ENCODE measurements at places on chromosomes 11 and 22.

DNA sequence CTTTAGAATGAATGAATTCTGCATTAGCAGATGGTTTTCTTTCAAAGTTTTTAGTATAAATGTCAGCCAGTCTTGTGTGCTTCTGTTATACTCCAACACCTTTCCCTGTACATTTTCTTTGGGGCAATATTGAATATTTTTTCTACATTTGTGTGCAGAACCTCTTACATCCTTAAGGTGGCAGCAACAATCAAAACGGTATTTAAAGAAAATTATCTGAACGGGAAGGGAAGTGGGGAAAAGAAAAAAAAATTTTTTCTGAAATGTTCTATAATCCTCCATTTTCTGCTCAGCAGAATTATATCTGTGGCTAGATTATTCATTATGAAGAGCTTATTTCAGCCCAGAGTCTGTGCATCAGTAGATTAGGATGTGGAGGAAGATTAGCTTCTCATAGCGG lies 347.3 kb upstream of the RAG2 start:
- no peak for DNase-seq

DNA sequence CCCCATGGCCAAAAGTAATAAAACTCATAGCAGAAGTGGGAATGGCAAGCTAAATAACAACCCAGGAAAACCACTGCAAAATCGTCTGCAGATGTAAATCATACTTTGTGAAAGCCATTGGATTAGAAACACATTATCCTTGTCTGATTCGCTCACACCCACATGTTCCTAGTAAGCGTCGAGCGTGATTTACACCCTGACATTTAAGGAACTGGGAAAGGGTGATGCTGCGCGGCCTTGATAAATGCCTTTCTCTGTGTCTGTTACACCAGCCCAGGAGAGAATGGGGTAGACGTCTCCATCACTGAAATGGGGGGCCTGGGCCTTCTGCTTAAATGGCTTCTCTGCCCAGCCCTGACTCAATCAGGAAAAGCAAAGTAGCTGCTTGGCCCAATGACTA lies 162.7 kb downstream of the NTM start:
- DNase-seq = no peak

DNA sequence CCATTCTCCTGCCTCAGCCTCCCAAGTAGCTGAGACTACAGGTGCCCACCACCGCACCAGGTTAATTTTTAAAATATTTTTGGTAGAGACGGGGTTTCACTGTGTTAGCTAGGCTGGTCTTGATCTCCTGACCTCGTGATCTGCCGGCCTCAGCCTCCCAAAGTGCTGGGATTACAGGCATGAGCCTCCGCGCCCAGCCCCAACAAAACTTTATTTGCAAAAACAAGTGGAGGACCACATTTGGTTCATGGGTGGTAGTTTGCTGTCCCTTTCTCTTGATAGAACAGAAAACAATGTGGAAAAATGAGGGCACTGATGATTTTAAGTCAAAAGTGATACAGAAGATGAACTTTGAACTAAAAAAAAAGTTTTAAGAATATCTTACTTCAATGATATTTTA lies 121.8 kb upstream of the SERPIND1 start:
- no peak for DNase-seq

- no peak for DNase-seq
These were observed 49.7 kb downstream of the ARRB1 start for GRCh38 chr11:75301601-75302345.

GRCh38 chr22:46397514-46397913 lies 62.0 kb downstream of the TRMU start:
- DNase-seq = no peak

DNA sequence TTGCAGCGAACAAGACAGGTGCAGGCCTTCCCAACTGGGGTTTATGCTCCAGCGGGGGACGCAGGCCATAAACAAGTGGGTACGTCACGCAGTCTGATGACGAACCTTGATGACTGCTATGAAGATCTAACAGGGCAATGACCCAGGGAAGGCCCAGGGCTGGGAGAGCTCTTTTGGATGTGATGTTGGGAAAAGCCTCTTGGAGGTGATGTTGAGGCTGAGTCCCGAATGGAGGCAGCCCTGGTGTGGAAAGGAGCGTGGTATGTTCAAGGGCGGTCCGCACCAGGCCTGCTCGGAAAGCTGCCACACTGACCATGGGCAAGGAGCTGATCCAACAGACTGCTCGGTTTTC lies 5.8 kb downstream of the FADS2 start:
- DNase-seq = no peak

GRCh38 chr22:28883917-28884746 lies 760 bp downstream of the ZNRF3 start:
- DNase-seq = peak; percentile 56

DNA sequence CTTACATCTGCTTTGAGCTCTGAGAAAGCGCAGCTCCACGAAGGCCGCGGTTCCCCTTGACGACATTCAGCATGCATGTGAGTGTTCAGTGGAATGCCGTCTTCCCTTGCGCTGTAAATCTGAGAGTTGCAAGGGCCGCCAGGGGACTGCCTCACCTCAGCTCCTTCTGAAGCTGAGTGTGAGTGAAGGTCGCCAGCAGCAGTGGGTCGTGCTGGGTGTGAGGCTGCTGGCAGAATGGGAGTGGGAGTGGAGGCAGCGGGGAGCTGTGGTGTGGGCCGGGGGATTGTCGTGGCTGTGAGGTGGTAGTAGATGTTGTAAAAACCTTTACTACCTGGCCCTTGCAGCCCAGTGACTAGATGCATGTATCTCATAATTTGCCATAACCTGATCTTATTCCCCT lies 65.2 kb downstream of the PPP6R2 start:
- DNase-seq = no peak

DNA sequence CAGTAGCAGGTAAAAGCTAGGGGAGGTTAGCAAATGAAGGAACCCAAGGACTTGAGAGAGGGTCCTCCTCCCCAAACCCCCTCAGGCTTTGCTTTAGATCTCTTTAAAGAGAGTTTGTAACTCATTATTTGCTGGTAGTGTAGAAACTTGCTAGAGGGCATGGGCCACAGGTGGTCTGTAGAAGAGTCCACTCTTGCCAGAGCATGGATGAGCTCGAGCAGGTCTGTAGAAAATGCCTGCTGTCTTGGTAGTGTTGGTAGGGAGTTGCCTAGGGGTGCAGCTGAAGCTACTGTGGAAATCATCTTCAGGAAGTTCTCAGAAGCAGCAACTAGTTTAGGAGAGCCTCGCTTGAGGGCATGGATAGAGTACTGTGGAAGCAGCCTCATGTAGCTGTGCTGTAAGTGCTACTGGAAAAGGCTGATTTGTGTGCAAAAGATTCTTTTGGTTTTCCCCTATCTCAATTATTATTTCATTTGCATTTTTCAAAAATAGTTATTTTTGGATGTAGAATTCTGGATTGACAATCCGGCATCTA lies 104.3 kb downstream of the TMEM135 start:
- DNase-seq = no peak

DNA sequence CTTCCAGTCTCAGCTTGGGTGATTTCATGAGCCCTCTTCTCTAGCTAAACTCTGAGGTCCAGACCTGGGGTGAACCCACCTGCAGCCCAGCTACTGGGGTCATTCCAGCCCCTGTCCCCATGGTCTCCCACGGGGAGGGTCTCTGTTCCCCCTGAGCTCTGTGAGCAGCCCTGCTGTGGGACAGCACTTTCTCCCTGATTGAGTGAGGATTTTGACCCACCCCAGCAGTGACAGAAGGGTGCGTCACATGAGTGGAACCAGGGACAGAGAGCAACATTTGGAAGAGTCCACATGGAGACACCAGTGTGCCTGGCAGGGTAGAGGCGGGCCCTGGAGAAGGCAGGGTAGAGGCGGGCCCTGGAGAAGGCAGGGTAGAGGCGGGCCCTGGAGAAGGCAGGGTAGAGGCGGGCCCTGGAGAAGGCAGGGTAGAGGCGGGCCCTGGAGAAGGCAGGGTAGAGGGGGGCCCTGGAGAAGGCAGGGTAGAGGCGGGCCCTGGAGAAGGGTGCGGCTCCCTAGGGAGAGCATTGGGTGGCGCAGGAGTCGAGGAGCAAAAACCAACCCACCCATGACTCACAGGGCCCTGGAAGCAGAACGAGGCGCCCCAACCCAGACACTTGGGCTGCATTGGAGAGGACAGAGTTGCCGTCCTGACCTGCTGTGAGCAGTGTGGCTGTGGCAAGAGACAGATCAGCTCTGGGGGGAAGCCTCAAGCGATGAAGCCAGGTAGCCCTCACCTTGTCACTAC lies 227.7 kb upstream of the B3GAT1 start:
- no peak for DNase-seq

DNA sequence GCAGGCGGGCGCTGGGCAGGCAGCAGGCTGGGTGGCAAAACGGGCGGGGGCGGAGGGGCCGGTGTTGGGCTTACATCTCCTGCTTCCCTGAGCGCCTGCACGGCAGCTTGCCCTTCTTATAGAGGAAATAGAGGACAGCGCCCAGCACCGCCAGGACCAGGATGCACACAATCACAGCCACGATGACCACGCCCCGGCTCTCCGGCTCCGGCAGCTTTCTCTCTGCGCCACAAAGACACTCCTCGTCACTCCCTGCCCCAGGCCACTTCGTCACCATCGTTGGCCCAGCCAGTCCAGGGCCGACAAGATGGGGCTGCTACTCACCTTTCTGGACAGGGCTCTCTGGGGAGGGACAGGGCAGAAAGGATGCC lies 6.3 kb downstream of the MCAM start:
- DNase-seq = no peak

GRCh38 chr22:23207729-23208393 lies 27.6 kb downstream of the BCR start:
- no peak for DNase-seq

DNA sequence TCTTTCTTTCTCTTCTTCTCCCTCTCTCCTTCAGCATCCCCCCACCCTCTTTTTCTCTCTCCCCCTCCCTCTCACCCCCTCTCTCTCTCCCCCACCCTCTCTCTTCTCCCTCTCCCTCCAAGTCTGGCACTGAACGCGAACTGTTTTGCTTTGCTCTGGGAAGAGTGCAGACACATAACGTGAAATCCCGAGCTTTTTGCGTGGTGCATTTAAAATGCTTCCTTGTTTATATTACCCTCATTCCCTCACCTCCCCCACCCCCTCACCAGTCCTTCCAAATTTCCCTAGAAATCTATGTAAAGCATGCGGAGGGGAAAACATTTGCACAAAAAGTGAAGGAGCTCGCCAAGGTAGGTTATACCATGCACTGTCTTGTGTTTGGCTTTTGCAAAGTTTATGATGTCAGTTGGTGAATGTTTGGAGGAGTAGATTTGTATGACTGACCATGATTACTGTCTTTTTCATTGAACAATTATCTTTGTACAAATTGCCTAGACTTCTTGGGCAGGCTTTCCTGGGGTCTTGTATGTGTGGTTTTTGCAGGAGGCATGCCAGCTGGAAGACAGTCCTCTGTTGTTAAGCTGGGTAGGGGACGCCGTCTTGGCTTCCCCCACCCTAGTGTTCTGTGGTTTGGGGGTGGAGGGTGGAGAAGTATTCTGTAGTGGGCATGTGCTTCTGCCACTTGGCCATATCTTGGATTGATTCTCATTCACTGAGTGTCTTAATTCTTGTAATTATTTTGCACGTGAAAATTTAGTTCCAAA lies 123.7 kb upstream of the HSD17B12 start:
- DNase-seq = no peak

GRCh38 chr22:24093855-24094254 lies 82.8 kb downstream of the CABIN1 start:
- DNase-seq = no peak

DNA sequence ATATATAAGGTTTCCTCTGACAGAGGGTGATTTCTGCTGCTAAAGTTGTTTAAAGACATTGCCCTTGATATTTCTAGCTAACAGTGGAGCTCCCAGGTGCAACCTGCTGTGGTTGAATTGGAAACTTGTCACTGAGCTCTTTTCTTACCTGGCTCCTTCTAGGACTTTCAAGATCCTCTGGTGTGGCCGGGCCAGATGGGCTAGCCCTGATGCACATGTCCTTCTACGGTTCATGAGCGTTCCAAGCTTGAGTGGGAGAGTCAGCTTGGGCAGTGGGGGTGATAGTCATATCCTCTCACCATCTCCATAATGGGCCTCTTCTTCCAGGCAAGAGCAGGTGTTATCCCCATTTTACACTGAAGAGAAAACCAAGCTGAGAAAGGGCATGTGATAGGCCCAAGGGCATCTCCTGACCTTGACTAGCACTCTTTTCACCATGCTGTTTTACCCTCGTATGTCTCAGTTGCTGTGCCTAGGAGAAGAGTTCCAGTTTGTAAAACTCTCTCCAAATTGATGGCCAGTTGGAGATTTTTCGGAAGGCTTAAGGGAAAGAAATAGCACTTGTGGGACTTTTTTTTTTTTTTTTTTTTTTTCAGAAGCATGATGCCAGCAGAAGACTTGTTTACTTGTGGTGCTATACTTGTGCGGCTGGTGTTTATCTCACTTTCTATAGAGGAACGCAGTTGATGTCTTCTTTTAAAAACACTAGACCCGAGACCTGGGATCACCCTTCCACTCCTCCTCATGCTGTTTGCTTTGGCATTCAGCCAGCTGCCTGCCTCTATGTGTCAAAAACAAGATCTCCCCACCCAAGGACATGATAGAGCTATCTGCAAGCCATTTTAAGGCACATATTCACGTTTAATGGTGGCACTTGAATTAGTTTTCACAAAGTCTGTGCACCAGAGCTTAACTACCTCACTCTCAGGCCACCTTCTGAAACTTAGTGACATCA lies 32.6 kb downstream of the TEAD1 start:
- DNase-seq = no peak

DNA sequence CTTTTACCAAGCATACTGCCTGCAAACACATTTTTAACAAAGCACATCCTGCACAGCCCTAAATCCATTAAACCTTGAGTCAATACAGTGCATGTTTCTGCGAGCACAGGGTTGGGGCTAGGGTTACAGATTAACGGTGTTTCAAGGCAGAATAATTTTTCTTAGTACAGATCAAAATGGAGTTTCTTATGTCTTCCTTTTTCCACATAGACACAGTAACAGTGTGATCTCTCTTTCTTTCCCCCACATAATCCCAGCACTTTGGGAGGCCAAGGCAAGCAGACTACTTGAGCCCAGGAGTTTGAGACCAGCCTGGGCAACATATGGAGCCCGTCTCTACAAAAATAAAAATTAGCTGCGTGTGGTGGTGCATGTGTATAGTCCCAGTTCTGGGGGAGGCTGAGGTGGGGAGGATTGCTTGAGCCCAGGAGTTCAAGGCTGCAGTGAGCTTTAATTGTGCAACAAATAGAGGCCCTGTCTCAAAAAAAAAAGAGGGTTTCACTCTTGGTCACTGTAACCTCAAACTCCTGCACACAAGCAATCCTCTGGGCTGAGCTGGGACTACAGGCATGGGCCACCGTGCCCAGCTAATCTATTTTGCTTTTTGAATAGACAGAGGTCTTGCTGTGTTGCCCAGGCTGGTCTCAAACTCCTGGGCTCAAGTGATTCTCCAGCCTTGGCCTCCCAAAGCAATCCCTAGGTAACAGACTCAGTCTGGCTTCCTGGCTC lies 19.7 kb upstream of the SLC3A2 start:
- no peak for DNase-seq

DNA sequence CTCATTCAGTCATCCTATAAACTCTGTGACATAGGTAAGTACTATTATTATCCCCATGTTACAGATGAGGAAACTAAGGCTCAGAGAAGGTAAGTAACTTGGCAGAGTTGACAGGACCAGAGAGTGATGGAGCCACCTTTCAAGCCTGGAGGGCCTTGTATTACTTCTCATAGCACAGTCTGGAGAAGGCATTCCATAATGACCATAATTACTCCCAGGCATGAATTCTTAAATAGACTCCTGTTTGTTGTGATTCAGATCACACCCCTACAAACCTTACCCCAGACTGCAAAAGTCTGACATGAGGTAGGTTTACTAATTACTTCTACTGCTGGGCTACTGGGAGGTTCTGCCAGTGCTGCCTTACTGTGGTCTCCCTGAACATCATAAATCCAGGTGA lies 77.0 kb downstream of the CD44 start:
- DNase-seq = no peak
